ENCODE measurements at places on chromosomes 2 and 18.

DNA sequence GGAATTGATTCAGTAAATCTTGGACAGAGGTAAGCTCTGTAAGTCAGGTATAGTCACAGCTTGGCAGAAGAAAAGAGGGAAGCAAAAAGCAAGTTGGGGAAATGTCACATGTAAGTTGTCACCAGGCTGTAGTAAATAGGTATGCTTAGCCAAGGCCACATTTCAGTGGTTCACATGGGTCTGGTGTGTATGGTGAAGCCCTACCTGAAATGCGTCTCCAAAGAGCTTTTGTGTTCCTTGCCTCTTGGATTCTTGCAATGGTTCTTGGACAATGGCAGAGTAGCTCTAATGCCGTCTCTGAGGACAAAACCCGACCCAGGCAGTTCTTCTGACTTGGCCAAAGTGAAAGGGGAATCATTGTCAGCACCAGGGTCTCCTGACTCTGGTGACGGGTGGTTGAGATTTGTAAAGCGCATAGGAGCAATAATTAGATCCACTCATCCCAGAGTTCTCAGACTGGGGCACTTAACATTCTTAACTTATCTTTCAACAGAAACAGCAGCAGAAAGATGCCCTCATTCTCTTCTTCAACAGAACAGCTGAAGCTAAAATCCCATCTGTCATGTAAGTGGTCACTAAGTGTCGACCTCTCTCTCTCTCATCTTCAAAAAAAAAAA, 34.4 kb upstream of the RPL37A start:
- no peak for DNase-seq

GRCh38 chr2:128685841-128686496, 367.3 kb upstream of the HS6ST1 start:
- no peak for DNase-seq

DNA sequence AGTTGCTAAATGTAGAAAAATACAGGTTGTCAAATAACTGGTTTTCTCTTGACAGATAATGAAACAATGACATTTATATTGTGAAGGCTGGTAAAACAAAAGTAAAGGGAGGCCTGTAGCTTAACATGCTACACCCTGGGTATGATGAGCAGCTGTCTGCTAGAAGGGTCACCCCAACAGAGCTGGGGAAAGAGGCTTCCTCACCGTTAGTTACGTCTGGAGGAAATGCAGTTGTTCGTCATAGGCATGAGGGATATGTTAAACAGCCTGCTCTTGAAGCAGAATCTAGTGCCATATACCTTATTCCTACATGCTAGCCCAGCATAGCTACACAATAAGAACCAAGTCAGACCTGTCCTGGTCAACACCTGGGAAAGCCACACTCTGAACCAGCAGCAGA, 49.9 kb downstream of the LPIN2 start:
- DNase-seq, result peak; percentile 69

GRCh38 chr18:9066817-9067306, 35.6 kb upstream of the NDUFV2 start:
- peak; percentile 77 for DNase-seq

GRCh38 chr2:109342256-109342850, 213.3 kb downstream of the SH3RF3 start:
- DNase-seq, result no peak

- DNase-seq, result peak; percentile 53
Observed at GRCh38 chr2:200578778-200579177, 7.0 kb upstream of the AOX1 start.

DNA sequence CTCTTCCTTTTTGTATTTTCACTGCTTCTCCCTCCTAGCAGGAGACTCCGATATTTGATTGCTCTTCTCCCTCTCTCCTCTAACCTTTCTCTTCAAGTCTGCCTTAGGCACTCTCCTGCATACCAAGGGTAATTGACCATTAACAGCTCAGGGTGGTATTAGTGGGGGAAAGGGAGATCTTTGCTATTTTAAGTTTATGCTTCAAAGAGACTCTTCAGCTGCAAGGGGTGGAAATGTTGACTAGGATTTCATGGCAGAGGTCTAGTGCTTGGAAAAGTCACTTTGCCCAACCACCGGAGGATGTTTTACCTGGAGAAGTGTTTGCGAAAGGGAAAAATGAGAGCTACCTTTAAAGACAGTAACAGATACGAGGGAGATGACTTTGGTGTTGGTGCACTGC, 453.7 kb downstream of the SLC4A3 start:
- no peak for DNase-seq

- DNase-seq, result no peak
Observed at GRCh38 chr2:71067567-71068217, 756 bp upstream of the NAGK start.

Measured in inflammatory macrophage treated with lipopolysaccharide for 4 hours (primary cell).